ENCODE measurements at places on chromosomes 7 and 10.

DNA sequence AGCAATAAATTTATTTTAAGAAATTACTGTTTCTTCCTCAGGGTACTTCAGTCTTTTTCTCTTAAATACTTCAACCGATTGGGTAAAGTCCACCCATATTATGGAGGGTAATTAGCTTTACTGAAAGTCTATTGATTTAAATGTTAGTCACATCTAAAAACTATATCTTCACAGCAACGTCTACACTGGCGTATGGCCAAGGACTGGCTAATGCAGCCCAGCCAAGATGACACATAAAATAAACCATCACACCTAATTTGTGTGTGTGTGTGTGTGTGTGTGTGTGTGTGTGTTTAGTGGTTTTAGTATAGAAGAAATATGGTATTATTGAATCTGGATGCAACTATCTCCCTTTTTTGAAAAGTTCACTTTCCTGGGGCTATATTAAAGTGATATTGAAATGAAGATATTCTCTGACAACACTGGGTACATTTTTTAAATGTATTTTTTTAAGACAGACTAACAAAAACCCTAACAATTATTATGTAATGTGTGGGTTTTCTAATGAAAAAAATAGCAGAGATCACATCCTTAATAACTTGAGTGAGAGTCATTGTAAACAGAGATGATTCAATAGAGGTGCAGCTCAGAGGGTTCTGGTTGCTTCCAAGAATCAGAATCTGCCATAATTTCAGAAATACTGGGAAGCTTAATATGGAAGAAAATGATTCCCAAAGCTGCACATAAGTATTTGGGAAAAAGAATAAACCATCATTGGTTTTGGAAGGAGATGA is 584.2 kb upstream of the MBL2 start:
- DNase-seq = no peak

- DNase-seq = no peak
Measured at GRCh38 chr10:8042721-8043568, 11.5 kb upstream of the GATA3 start.

GRCh38 chr10:48839809-48840679 is 99.6 kb downstream of the LRRC18 start:
- DNase-seq = no peak

GRCh38 chr7:125136755-125137532 is 207.3 kb upstream of the POT1 start:
- DNase-seq = no peak

- DNase-seq = no peak
Measured at GRCh38 chr7:27083646-27084045, 12.2 kb downstream of the HOXA1 start.

DNA sequence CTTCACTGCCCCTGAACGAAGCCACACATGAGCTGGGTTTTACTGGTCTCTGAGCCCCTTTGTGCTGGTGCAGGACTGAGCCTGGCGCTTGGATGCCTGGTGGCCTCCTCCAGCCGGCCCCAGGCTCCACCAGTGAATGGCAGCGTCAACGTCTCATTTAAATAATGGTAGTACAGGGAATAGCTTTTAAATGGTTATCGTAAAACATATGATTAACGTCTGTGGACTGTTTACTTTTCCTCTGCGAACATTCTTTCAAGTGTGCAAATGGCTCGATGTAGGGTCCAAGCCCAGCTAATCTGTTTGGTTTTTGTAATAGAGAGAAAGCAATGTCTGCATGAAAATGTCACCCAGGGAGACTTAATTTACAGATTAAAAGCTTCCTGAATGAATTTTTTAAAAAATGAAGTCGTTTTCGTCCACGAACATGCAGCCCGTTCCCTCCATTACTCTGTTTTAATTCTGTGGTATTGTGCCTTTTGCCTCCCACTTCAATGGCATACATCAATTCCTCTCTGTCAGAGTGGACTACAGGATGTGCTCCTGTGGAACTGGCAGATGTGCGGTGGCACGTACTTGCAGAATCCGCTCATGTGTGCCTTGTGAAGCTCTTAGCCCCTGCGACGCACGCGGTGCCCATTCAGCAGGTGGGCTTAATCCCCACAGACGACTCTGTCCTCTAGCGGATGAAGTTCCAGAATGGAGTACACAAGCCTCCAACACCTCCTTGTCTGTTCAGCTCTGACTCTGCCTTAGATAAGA is 192.7 kb downstream of the TCF7L2 start:
- no peak for DNase-seq

- DNase-seq = no peak
Measured at GRCh38 chr10:12862459-12862858, 139.1 kb downstream of the CCDC3 start.

- DNase-seq = no peak
Measured at GRCh38 chr10:28250782-28251181, 52.1 kb downstream of the MPP7 start.

- no peak for DNase-seq
Measured at GRCh38 chr10:71685554-71686232, 33.9 kb downstream of the C10orf105 start.

- DNase-seq = no peak
Measured at GRCh38 chr7:39621784-39622411, 1.5 kb upstream of the RALA start.

- no peak for DNase-seq
Measured at GRCh38 chr10:22010973-22011408, 7.5 kb upstream of the DNAJC1 start.

Measured in activated T-cell treated with anti-CD3 and anti-CD28 coated beads for 1 hour (primary cell).